ENCODE measurements at places on chromosomes 5 and 9.

GRCh38 chr9:93820667-93821306 is 134.4 kb downstream of the BARX1 start:
- DNase-seq: no peak

DNA sequence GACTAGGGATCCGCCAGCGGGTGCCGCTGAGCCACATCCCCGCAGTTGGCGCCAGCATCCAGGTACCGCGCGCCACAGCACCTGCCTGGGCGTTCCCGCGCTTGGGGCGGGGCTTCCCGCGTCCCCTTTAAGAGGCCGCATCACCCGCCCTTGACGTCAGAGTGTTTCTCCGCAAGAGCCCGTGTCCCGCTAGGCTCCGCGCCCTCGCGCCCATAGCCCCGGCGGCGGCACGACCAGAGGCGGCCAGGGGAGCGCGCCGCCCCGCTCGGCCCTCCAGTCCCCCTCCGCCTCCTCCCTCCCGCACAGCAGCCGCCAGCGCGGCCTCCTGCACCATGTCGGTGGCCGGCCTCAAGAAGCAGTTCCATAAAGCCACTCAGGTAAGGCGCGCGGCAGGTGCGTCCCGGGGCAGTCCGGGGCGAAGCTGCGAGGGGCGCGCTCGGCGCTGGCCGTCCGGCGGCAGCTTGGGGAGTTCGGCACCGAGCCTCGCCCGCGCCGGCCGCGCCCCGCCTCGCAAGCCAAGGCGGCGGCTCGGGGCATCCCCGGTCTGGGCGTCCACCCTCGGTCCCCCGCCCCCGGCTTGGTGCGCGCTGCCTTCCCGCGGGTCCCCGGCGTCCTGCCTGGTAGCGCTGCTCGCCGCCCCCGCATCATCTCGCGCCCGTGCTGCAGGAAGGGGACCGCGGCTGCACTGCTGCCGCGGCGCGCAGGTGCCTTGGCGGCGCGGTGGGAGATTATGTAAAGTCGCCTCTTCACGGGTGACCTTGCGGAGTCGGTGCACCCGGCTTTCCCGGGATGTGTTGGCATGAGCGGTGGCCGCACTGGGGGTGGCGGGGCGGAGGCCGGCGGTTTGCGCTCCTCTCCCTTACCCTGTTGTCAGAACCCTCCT is at the start of gene SH3GL2:
SH3GL2 (plus strand) TSS at position 156 of the 883 bp plus-strand sequence.
- DNase-seq: peak; percentile 8

DNA sequence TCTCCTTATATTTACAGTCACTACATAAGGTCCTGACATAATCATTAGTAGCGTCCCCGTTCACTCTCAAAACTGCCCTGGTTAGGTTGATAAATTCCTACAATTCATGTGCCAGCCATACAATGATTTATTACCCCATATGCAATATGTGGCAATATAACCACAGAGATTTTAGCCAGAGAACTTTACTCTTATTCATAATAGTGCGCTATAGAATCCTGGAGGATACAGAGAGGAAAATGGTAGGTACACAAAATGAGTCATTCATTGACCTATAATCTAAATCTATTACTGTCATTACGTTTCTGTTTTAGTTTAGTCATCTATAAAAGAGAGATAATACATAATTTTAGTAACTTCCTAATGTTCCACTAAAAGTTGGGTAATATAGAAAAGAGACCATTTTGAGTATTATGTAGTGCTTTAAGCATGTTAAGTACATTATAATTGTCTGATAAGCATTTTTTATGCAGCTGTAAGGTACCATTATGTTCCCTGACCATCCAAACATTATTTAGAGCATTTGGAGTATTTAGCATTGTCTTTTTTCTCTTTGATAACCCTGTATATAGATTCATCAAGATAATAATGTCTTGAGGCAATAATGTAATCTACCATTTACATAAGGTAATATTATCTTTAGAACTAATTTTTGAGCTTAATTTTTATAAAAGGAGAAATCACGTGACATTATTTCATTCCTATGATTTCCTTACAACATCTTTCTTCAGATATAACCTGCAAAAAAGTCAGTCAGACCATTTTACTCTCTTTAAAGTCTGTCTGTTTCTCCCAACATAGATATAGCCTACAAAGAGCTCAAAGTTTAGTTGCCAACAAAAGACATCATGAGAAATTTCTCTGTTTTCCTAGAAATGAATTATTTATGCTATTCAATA is 655.5 kb upstream of the ZNF608 start:
- no peak for DNase-seq

DNA sequence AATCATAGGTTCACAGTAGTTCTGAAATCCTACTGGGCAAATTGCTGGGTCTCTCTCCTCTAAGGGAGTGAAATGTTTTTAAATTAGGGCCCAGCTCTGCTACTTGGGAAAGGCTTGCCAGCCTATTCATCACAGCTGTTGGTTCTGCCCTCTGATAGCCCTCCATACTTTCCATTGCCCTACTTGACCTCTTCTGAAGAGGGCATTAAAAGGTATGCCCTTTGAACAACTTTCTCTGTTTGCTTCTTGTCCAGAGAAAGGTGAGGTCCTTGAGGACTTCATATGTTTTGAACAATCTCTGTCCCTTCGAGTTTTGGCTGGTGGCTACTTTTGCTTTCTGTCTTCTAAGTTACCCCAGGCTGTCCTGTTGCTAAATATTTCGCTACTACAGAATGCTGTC is 62.3 kb upstream of the JAK2 start:
- no peak for DNase-seq

- no peak for DNase-seq
Measured at GRCh38 chr9:17003576-17004240, 131.1 kb upstream of the CNTLN start.

- DNase-seq: no peak
Measured at GRCh38 chr9:88734527-88734926, 199.5 kb downstream of the NXNL2 start.
